ENCODE measurements at places on chromosomes 16 and 17.

- no peak for DNase-seq
These were observed 2292.8 kb downstream of the TP53TG3F start for GRCh38 chr16:35752012-35752772.

- no peak for DNase-seq
These were observed 24.9 kb downstream of the GSE1 start for GRCh38 chr16:85637808-85638647.

- no peak for DNase-seq
These were observed 2.3 kb downstream of the BEAN1 start for GRCh38 chr16:66429290-66429962.

- DNase-seq, result no peak
These were observed 10.8 kb downstream of the KCTD5 start for GRCh38 chr16:2692948-2693651.

GRCh38 chr16:27969574-27969973 lies 93.9 kb downstream of the GSG1L start:
- DNase-seq, result no peak

GRCh38 chr17:193841-194806 lies 12.7 kb upstream of the DOC2B start:
- DNase-seq, result no peak

DNA sequence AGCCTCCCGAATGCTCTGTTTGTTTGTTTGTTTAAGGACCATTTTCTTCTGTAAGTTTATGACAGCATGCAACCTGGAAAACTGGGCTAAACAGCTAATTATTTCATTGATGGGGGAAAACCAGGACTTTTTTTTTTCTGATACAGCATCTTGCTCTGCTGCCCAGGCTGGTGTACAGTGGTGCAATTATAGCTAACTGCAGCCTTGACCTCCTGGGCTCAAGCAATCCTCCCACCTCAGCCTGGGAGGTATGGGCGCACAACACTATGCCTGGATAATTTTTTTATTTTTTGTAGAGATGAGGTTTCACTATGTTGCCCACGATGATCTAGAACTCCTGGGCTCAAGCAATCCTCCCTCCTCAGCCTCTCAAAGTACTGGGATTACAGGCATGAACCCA lies 37.3 kb downstream of the GPATCH8 start:
- no peak for DNase-seq

DNA sequence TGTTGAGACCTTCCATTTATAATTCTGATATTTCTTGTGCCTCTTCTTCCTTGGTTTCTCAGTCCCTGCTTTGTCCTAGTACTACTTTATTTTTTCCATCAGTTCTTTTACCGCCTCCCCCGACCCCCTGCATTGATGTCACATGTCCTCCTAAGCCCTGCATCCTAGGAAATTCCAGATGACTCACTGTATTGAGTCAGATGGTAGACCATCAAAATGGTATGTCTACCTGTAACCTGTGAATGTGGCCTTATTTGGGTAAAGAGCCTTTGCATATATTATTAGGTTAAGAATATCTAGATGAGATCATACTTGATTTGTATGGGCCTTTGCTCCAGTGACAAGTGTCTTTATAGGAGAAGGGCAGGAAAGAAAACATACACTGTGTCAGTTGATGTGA lies 515.3 kb upstream of the CA10 start:
- DNase-seq, result no peak

DNA sequence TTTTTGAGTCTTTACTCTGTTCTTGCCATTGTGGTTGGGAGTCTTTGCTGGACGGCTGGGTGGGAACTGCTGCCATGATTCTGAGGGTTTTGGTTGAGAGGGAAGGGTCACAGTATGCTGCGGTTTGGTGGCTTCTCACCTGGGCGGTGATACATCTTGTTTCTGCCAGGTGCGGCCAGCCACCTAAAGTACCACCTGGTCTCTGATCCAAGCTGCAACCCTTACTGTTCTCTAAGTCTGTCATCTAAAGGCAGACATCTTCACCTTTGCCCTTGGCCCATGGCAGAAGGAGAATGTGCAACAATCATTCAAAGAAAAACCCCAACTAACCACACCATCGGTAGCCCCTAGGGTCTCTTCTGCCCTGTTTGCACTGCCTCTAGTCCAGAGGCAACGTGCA lies 19.6 kb upstream of the MPO start:
- DNase-seq, result no peak

DNA sequence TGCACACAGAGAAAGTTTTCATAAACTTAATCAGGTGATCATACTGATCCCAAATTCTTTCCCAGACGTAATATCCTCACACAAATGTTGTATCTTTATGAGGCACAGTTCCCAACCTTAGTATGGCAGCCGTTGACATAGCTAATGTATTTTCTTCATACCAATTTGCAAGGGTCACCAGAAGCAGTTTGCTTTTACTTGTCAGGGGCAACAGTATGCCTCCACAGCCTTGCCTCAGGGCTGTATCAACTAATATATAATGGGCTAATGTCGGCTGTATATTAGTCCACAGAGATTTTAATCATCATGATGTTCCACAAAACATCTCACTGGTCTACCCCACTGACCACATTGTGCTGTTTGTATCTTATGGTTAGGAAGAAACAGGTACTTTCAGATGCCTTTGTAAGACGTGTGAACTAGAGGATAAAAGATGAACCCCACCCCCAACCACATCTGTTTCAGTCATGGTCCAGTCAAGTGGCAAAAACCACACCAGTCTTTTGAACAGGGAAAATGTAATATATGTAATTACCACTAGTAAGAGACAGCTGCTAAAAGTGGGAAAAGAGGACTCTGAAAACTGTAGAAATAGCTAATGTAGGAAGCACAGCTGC lies 55.2 kb downstream of the GAN start:
- no peak for DNase-seq

DNA sequence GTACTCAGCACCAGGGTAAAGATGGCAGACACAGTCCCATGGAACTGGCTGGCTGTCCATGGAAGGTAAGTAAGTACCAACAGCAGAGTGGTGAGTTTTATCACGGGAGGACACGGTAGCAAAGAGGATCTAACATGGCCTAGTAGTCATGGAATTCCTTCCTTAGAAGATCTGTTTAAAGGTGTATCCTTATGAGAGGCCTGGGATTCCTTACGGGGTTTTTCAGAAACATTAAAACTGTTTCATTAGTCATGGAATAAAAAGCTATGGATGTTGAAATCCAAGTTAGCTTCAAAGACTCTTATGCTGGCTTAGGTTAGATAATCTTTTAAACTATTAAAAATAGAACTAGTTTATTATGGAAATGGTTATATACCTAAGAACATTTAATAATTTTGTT lies 7.4 kb downstream of the FTO start:
- no peak for DNase-seq

DNA sequence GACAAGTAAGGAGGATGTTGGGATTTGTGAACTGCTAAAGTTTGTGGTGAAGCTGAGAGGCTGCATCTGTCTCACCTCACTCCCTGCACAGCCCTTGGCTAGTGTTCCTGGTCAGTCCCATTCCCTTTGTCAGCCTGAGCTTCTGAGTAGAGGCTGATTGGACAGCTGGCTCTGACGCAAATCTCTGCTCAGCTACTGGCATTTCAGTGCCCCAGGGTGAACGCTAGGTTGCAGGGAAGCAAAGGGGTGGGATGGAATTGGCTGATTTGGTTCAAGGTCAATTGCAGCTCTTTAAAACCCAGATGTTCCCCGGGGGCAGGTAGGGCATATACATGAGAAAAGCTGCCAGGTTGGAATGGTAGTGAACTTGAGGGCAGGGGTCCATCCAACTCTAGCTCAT lies 23.1 kb upstream of the CNOT1 start:
- no peak for DNase-seq

- no peak for DNase-seq
These were observed 8.9 kb upstream of the ULK2 start for GRCh38 chr17:19876529-19877161.

DNA sequence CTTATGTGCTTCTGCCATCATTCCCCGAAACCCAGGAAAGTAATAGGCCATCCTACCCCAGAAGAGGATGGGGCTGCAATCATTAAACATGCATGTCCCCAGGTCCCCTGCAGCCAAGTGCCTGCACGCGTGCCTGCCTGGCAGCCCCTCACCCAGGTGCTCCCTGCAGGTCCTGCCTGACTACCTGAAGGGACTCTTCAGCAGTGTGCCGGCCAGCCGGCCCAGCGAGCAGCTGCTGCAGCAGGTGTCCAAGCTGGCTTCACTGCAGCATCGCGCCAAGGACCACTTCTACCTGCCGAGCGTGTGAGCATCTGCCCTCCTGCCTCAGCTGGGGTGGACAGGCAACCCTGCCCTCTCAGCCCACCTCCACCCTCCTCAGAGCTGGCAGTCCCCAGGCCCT lies 16.2 kb upstream of the ALKBH5 start:
- DNase-seq, result no peak

DNA sequence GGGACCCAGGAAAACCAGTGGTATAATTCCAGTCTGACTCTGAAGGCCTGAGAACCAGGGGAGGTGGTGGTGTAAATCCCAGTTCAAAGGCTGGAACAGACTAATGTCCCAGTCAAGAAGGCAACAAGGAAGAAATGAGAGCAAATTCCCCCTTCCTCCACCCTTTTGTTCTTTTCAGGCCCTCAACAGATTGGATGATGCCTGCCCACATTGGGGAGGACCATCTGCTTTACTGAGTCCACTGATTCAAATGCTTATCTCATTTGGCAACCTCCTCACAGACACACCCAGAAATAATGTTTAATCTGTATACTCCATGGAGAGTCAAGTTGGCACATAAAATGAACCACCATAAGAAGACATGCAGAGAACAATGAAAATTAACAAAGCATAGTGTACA lies 61.9 kb upstream of the CRYM start:
- no peak for DNase-seq

DNA sequence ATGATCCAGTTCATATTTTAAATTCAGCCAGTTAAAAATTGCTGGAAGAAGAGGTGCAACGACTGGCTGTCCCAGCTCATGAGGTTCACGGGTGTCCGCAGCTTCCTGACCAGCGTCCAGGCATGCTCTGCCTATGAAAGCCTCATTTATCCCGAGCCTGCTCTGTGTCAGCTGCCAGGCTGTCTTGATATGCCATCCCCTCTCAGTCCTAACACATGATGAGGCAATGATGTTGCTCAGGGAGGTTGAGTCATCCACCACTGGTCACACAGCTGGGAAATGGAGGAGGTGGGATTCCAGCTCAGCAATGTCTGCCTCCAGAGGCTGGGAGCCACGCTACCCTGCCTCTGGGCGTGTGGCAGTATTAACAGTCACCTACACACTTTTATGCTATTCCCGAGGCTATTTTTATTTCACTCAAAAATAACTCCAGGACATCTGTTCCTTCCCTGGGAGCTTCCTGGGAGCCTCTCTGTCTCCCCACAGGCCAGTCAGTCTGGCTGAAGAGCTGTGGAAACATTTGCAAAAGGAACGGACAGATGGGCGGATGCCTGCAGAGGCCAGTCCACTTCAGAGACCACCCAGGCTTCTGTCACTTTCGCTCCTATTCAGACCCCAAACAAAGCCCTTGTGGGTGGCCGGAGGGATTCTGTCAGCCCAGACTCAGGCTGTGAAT lies 22.5 kb downstream of the RAB11FIP4 start:
- DNase-seq, result no peak

DNA sequence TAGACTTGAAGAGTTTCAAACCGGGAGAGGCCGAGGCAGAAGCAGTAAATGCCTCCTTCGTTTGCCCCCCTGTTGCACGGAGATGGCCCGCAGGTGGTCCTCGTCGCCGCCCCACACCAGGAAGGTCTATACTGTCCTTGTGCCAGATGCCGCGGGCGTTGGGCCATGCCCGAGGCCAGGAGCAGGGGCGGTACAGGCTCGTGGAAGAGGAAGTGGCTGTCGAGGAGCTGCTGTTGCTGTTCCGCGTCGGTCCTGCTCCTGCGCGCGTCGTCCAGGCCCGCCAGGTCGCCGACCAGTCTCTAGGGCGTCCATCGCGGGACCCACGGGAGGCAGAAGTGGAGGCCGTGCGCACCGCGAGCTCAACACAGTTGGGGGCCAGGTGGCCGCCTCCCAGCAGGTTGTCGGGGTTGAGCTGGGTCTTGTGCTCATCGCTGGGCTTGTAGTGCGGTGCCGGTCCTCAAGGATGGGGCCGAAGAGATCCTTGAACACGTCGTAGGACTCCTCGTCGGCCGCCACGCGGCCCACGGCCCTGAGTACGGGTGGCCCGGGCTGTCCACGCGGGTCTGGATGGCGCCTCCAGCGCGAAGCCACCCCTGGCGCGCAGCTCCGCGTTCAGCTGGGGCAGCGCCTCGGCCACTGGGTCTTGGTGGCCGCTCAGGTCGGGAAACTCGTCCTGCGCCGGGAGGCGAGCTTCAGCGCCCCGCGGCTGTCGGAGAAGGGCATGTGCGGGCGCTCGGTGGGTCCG lies 13.1 kb upstream of the C16orf87 start:
- DNase-seq, result no peak

DNA sequence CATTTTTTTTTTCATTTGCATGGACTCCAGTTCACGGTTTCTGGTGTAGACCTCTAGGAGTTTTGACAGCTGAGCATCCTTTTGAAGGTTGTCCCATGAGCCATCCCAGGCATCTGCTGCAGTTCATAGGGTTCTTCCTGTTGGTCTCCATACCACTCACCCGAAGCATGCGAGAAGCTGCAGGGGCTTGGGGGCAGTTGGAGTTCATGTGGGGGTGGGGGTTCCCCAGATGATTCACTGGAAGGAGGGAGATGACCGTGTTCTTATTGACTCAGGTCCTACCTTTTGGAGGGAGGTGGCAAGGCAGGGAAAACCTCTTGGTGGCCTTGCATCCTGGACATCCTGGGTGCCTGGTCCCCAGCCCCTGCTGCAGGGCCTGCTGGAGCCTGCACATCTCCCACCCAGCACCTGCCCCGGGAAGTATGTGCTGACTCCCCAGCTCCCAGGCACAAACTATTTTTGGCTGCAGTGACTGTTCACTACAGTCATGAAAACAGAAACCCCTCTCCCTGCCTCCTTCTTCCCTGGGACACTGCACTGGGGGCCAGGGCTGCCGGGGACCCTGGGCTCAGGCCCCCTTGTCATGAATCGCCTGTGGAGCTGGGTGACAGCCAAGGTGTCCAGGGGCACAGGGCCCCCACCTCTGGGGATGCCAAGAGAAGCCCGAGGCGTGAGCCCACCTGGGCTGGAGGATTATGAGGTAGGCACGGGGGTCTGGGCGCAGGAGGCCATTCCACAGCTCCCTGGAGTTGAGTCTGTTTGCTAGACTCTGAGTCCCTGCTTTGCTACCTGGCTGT lies 64.9 kb upstream of the LGALS9 start:
- no peak for DNase-seq

DNA sequence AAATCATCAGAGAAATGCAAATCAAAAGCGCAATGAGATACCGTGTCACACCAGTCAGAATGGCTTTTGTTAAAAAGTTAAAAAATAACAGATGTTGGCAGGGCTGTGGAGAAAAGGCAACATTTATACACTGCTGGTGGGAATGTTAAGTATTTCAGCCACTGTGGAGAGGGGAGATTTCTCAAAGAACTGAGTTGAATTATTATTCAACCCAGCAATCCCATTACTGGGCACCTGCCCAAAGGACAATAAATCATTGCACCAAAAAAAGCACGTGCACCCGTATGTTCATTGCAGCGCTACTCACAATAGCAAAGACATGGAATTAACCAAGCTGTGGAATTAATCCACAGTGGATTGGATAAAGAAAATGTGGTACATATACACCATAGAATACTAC lies 204.7 kb downstream of the HS3ST4 start:
- DNase-seq, result no peak

- no peak for DNase-seq
These were observed 19.6 kb upstream of the SLC35B1 start for GRCh38 chr17:49727380-49727779.
